ENCODE measurements at places on chromosomes 7 and 10.
A peak's percentile ranks its signal among the peaks of the same experiment; 100 is the strongest.

DNA sequence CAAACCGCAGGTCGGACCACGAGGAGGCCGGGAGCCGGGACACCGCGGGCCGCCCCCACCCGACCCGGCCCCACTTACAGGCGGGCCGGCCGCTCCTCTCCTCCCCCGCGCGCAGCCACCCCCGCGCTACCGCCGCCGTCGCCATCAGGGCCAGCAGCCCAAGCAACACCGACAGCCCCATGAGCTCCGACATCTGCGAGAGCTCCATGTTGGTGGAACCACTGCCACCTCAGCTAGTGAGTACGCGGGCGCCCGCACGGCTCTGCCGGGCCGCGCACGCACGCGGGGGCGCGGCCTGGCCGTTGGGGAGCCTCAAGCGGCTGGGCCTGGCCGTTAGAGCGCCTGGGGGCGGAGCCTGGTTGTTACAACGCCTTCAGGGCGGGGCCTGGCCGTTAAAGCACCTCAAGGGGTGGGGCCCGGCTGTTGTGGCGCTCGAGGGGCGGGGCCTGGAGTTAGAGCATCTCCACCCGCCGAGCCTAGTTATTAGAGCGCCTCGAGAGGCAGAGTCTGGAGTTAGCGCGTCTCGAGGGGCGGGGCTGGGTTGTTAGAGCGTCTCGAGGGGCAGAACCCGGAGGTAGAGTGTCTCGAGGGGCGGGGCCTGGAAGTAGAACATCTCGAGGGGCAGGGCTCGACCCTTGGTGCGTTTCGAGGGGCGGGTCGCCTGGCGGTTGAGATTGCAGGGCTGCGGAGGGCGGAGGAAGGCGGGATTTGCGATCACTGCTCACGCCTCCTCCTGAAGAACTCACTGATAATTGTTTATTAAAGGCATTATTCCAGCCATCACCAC lies at the start of gene TBL2:
TBL2 (minus strand) TSS at position 238 of the 787 bp plus-strand sequence; CDS start at position 208, 30 bp downstream.
- DNase-seq = peak; percentile 98

DNA sequence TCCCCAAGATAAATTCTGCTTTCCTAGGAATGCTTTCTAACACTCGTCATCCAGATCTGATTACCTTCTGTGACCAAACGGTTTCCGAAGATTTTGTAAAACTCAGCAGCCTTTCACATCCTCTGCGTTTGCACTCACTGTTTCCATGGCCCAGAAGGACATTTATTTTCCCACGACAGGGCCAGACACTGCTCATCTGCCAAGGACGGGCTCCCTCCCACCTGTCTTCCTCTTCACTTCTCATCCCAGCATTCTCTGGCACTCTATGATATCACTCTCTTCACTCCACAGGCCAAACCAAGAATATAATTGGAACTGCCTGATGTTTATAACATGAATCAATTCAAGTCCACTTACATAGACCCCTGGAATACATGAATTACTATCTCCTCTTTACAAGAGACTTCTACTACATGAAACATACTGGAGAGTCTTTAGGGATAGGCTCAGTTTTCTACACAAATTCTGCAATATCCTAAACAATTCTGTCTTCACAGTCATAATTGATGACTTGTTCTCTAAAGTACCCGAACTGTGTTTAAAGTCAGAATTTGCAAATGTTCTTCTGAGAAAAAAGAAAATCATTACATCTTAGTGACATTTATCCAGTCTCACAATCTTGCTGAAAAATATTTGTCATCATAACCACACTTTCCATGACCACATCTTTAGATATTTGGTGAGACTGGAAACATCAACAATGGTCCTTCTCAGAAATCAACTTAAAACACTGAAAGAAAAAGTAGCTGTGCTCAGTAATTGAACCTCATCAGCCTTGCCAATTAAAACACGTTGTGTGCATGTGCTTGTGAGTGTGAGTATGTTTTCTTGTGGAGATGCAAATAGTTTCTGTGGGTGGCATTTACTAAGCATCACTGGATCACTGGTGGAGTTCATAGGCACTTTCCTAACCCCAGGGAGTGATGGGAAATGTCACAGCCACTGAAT lies 79.5 kb upstream of the PRSS58 start:
- no peak for DNase-seq

DNA sequence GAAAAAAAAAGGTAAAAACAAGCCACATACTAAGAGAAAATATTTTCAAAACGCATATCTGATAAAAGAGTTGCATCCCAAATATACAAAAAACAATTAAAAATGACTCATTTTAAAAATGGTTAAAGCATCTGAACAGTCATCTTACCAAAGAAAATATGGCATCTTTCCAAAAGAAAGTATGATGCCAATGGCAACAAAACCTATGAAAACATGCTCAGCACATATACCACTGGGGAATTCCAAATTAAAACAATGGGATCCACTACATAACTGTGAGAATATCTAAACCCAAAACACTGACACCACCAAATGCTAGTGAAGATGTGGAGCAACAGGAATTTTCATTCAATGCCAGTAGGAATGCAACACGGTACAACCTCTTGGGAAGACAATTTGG lies 39.3 kb downstream of the VSTM2A start:
- no peak for DNase-seq

- DNase-seq = no peak
These were observed 40.6 kb upstream of the PITRM1 start for GRCh38 chr10:3213208-3213607.

GRCh38 chr7:150367677-150368095 lies 936 bp upstream of the REPIN1 start:
- no peak for DNase-seq

- DNase-seq = no peak
These were observed 236.1 kb downstream of the ELMO1 start for GRCh38 chr7:37212556-37212955.

GRCh38 chr7:18637516-18637915 lies 142.0 kb downstream of the HDAC9 start:
- no peak for DNase-seq
